ENCODE measurements at places on chromosomes 1 and 21. TPM values are rescaled to one million over a fixed set of nuclear protein-coding genes. Genes with fewer than 3 reads are reported as not detected.

MAEL gene
- not detected for total RNA-seq

ELAPOR1 gene
- total RNA-seq = 0.28 TPM

SPAG17 gene
- under 0.01 TPM for total RNA-seq

RNF187 gene
- 50.7 TPM for total RNA-seq

LRRC53 gene
- total RNA-seq = not detected

ERRFI1 gene
- total RNA-seq = 39.7 TPM

OR2G6 gene
- total RNA-seq = not detected

Data from regular cardiac myocyte (primary cell).